Hematopoietic multipotent progenitor cell (in vitro differentiated cells): ENCODE measurements at places on chromosomes 12 and 14. TPM values are rescaled to one million over a fixed set of nuclear protein-coding genes. Genes with fewer than 3 reads are reported as not detected.

ASPG gene
- under 0.01 TPM for total RNA-seq

PPM1H gene
- 15.1 TPM for total RNA-seq

BIN2 gene
- 36.1 TPM for total RNA-seq

NEUROD4 gene
- not detected for total RNA-seq

GLRX5 gene
- 15.1 TPM for total RNA-seq

MSRB3 gene
- 75.9 TPM for total RNA-seq

MBIP gene
- total RNA-seq = 6.7 TPM

C12orf60 gene
- 0.27 TPM for total RNA-seq

CELA1 gene
- not detected for total RNA-seq

TMEM260 gene
- 15.6 TPM for total RNA-seq

KRT2 gene
- total RNA-seq = not detected

WSCD2 gene
- 0.27 TPM for total RNA-seq

FAM181A gene
- total RNA-seq = not detected

SERPINA9 gene
- total RNA-seq = not detected

RGS6 gene
- total RNA-seq = 0.54 TPM

CAPZA3 gene
- total RNA-seq = not detected

TSPAN11 gene
- total RNA-seq = not detected

FBXO21 gene
- total RNA-seq = 71.9 TPM

MVK gene
- 13.2 TPM for total RNA-seq

TRPV4 gene
- total RNA-seq = not detected

MFAP5 gene
- total RNA-seq = not detected

FGD4 gene
- total RNA-seq = 3.2 TPM

LGR5 gene
- under 0.01 TPM for total RNA-seq

TUNAR gene
- not detected for total RNA-seq

NDRG2 gene
- 21.8 TPM for total RNA-seq

PTPN6 gene
- total RNA-seq = 403 TPM

PTPN21 gene
- total RNA-seq = under 0.01 TPM

BCAT1 gene
- total RNA-seq = 52.2 TPM

DPPA3 gene
- not detected for total RNA-seq

HOXC12 gene
- not detected for total RNA-seq

P2RX2 gene
- total RNA-seq = not detected

ENO2 gene
- total RNA-seq = 14.0 TPM

ADAM21 gene
- 0.27 TPM for total RNA-seq

ACOT6 gene
- not detected for total RNA-seq

COCH gene
- total RNA-seq = 2.2 TPM

LYZ gene
- 55.5 TPM for total RNA-seq

C3AR1 gene
- 2.2 TPM for total RNA-seq

KRT74 gene
- not detected for total RNA-seq

TBX3 gene
- under 0.01 TPM for total RNA-seq

KCNA1 gene
- under 0.01 TPM for total RNA-seq

GLIPR1L1 gene
- total RNA-seq = not detected

HSPA2 gene
- 5.1 TPM for total RNA-seq

KLRF1 gene
- under 0.01 TPM for total RNA-seq

NDUFA12 gene
- 40.9 TPM for total RNA-seq

AKAP6 gene
- total RNA-seq = 1.6 TPM

OTOGL gene
- total RNA-seq = under 0.01 TPM

LRP1-AS gene
- total RNA-seq = not detected

SYNDIG1L gene
- not detected for total RNA-seq

ACVRL1 gene
- under 0.01 TPM for total RNA-seq
